ENCODE measurements at places on chromosomes 2 and 18. TPM values are rescaled to one million over a fixed set of nuclear protein-coding genes. Genes with fewer than 3 reads are reported as not detected.

The CRACDL gene
- total RNA-seq: 0.14 TPM

The RND3 gene
- not detected for total RNA-seq

The ABCG5 gene
- not detected for total RNA-seq

The RAB27B gene
- total RNA-seq: not detected

The MC5R gene
- total RNA-seq: not detected

The SLC9A4 gene
- 0.10 TPM for total RNA-seq

The SERPINB3 gene
- not detected for total RNA-seq

- no peaks in the 10 kb centered on the region for H3K4me1 ChIP-seq
- H3K27ac ChIP-seq: no peak overlapping the region
- no peak overlapping the region for H3K4me3 ChIP-seq
- H3K27me3 ChIP-seq: no peaks in the 10 kb centered on the region
- H3K36me3 ChIP-seq: no peaks in the 10 kb centered on the region
Observed at GRCh38 chr2:194383401-194383800, 1273.6 kb upstream of the SLC39A10 start.

- H3K27ac ChIP-seq: no peak overlapping the region
- H3K4me1 ChIP-seq: no peaks in the 10 kb centered on the region
- no peak overlapping the region for H3K4me3 ChIP-seq
- peaks cover 5% of the 10 kb centered on the region for H3K27me3 ChIP-seq
Observed at GRCh38 chr2:138071720-138072719, 107.7 kb downstream of the HNMT start.

- H3K27me3 ChIP-seq: no peaks in the 10 kb centered on the region
- DNase-seq: no peak
- H3K36me3 ChIP-seq: no peaks in the 10 kb centered on the region
- H3K4me3 ChIP-seq: no peak overlapping the region
- H3K4me1 ChIP-seq: peaks cover 2% of the 10 kb centered on the region
Observed at GRCh38 chr2:159595410-159596046, 20.8 kb downstream of the BAZ2B start.

GRCh38 chr2:29246383-29247300 lies 131.4 kb downstream of the CLIP4 start:
- H3K27ac ChIP-seq: no peak overlapping the region
- no peak for DNase-seq
- H3K36me3 ChIP-seq: no peaks in the 10 kb centered on the region
- no peaks in the 10 kb centered on the region for H3K27me3 ChIP-seq
- H3K4me1 ChIP-seq: no peaks in the 10 kb centered on the region

DNA sequence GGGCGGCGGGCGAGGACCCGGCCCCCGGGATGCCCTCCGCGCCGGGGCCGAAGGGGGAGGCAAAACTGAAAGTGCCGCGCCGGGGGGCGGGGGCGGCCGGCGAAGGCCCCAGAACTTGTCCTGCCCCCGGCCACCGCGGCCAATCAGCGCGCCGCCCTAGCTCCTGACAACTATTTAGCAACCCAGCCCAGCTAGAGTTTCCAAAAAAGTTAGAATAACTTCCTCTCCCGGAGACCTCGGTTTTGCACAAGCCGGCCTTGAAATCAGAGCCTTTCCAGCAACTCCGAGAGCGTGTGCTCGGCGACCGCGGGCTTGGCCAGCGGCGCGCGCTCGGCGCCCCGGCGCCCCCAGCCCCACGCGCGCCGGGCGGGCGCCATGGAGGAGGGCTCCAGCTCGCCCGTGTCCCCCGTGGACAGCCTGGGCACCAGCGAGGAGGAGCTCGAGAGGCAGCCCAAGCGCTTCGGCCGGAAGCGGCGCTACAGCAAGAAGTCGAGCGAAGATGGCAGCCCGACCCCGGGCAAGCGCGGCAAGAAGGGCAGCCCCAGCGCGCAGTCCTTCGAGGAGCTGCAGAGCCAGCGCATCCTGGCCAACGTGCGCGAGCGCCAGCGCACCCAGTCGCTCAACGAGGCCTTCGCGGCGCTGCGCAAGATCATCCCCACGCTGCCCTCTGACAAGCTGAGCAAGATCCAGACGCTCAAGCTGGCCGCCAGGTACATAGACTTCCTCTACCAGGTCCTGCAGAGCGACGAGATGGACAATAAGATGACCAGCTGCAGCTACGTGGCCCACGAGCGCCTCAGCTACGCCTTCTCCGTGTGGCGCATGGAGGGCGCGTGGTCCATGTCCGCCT lies at the start of gene TWIST2:
Gene TWIST2, plus strand, starts transcription at position 245 of the 850 bp plus-strand sequence. Its CDS starts 131 bp downstream, at position 376.
- DNase-seq: no peak
- peaks cover 57% of the 10 kb centered on the region for H3K27me3 ChIP-seq
- no peak within 1 kb of the TSS for H3K27ac ChIP-seq
- H3K4me3 ChIP-seq: no peak within 1 kb of the TSS
- no peaks in the 10 kb centered on the region for H3K36me3 ChIP-seq

- H3K36me3 ChIP-seq: no peaks in the 10 kb centered on the region
- H3K27ac ChIP-seq: no peak overlapping the region
- H3K4me3 ChIP-seq: no peak overlapping the region
- peaks cover 4% of the 10 kb centered on the region for H3K4me1 ChIP-seq
Observed at GRCh38 chr2:159118115-159118858, 149.8 kb downstream of the TANC1 start.

DNA sequence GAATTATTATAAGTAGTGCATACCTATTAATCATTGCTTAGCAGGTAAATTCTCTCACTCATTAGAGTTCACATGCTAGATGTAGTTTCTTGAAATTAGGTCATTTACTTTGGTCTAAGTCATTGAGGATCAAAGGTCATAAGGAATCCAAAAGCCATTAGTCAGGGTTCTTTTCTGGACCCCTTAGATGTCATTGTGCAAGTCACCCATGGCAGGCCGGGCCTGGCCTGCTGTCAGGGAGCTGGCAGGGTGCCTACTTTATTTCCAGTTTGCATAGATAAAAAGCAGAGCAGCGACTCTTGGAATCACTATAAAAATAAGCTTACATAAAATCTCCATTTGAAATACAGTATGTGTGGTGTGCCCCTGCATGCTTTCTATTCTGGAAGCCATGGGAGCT lies 91.3 kb downstream of the MEIS1 start:
- H3K4me1 ChIP-seq: no peaks in the 10 kb centered on the region
- H3K27me3 ChIP-seq: peaks cover 8% of the 10 kb centered on the region
- no peak for DNase-seq
- H3K36me3 ChIP-seq: no peaks in the 10 kb centered on the region
- no peak overlapping the region for H3K4me3 ChIP-seq
- H3K27ac ChIP-seq: no peak overlapping the region

All from activated naive CD4-positive, alpha-beta T cell treated with anti-CD3 and anti-CD28 coated beads for 36 hours (primary cell).